A673 (cell line): ENCODE measurements at places on chromosomes 1 and 21. TPM values are rescaled to one million over a fixed set of nuclear protein-coding genes. Genes with fewer than 3 reads are reported as not detected.
A peak's percentile ranks its signal among the peaks of the same experiment; 100 is the strongest.

The SMG5 gene
- 107 and 129 TPM in 2 replicates for total RNA-seq

The CIART gene
- 3.5 and 4.9 TPM in 2 replicates for total RNA-seq

The FNDC10 gene
- 1.7 and 2.5 TPM in 2 replicates for total RNA-seq

The CNIH4 gene
- 76.7 and 79.9 TPM in 2 replicates for total RNA-seq

The ANGPTL3 gene
- not detected in 2 replicates for total RNA-seq

The COL6A1 gene
- total RNA-seq = 19.7 and 39.0 TPM in 2 replicates

The SPOCD1 gene
- total RNA-seq = 0.58 and 0.85 TPM in 2 replicates

The RHBDL2 gene
- total RNA-seq = not detected in 2 replicates

The RGS13 gene
- 0.09 TPM in 1 of 2 replicates, not detected in the other for total RNA-seq

The STUM gene
- total RNA-seq = 0.04 and 0.54 TPM in 2 replicates

The AMPD1 gene
- total RNA-seq = 0.19 and 0.37 TPM in 2 replicates

The C1orf226 gene
- total RNA-seq = 27.9 and 34.3 TPM in 2 replicates

The LYPLA2 gene
- total RNA-seq = 54.5 and 66.2 TPM in 2 replicates

GRCh38 chr1:206575165-206575893 is 36.9 kb downstream of the EIF2D start:
- no peaks in the 10 kb centered on the region for H3K36me3 ChIP-seq
- DNase-seq = peak; percentile 78
- no peak overlapping the region for H3K4me3 ChIP-seq
- H3K4me1 ChIP-seq = peaks cover 19% of the 10 kb centered on the region
- H3K27me3 ChIP-seq = no peaks in the 10 kb centered on the region

DNA sequence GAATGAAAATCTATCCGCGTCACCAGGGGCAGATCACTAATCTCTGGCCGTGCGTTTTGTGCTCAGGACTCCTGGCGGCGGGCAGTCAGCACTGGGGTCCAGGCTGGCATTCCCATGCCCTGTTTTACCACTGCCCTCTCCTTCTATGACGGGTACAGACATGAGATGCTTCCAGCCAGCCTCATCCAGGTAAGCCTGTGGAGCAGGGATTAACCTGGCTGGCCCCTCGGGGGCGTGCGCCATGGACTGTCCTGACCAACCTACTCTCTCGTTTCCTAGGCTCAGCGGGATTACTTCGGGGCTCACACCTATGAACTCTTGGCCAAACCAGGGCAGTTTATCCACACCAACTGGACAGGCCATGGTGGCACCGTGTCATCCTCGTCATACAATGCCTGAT is 10.9 kb upstream of the CENPS start:
- no peak overlapping the region for H3K27ac ChIP-seq
- peaks cover 10% of the 10 kb centered on the region for H3K4me1 ChIP-seq
- H3K36me3 ChIP-seq = peaks cover 73% of the 10 kb centered on the region
- no peak overlapping the region for H3K4me3 ChIP-seq
- no peaks in the 10 kb centered on the region for H3K27me3 ChIP-seq

DNA sequence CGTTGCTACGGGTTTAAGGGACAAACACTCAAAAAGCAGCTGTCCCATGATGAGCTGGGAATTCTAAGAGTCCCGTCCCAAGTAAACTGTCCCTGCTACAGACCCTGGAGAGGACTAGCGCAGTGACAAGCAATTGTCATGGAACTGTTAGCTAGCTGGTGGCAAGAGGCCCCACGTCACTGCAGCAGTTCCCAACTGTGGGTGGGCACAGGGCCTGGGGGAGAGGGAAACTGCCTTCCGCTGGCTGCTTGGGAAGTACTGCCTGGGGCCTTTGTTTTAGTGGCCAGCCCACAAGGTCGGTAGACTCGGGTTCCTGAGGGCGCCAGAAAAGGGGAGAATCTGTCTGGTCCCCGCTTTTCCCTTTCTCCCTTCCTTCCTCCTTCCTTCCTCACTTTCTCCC is 97.4 kb downstream of the LACTBL1 start:
- H3K4me1 ChIP-seq = no peaks in the 10 kb centered on the region
- no peaks in the 10 kb centered on the region for H3K36me3 ChIP-seq
- H3K27me3 ChIP-seq = no peaks in the 10 kb centered on the region
- no peak for DNase-seq
- H3K4me3 ChIP-seq = no peak overlapping the region

DNA sequence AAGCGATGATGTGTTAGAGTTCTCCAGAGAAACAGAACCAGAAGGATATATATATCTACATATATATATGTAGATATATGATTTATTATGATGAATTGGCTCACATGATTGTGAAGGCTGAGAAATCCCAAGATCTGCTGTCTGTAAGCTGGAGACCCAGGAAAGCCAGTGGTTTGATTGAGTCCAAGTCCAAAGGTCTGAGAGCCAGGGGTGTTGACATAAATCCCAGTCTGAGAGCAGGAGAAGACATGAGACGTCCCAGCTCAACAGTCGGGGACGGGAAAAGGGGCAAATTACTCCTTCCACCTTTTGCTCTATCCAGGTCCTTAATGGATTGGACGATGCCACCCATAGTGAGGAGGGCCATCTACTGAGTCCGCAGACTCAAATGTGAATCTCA is 126.6 kb downstream of the PRDM2 start:
- no peak overlapping the region for H3K4me3 ChIP-seq
- DNase-seq = no peak
- H3K27ac ChIP-seq = no peak overlapping the region

DNA sequence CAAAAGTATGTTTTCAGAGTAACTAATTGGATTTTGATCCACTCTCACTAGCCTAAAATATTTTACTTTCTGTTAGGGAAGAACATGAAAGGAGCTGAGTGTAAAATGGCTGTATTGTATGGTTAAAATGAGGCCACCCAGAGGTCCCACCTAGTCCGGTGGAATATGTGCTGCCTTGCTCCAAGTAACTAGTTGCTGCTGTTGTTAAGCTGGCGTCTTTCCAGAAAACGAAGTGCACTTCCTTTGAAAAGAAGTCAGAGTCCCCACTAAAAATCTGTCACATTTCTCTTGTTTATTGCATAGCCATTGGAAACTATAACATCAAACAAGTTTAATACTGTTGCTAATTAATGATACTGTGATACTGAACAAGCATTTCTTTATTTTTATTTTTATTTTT is 3.2 kb downstream of the SLC25A33 start:
- no peaks in the 10 kb centered on the region for H3K27me3 ChIP-seq
- peak overlapping the region; percentile 9 for H3K4me3 ChIP-seq
- peak; percentile 80 for DNase-seq
- H3K27ac ChIP-seq = peak overlapping the region; percentile 69
- no peaks in the 10 kb centered on the region for H3K36me3 ChIP-seq

DNA sequence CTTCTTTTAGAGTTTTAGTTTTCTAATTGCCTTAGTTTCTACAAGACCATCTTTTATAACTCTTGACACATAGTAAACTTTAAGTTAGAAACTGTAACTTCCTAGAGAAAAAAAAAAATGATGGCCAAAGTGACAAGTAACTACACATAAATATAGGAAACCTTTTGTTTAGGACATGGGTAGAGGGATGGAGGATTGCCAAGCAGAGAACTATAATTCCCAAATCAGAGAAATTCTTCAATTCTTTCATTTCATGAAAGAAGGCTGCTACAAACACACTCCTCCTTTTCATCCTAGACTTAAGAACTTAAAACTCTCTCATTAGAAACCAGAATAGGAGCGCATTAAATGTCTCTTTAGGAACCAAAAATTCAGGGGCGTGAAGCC is 125.0 kb downstream of the PTPN14 start:
- H3K36me3 ChIP-seq = no peaks in the 10 kb centered on the region
- H3K4me1 ChIP-seq = peaks cover 85% of the 10 kb centered on the region
- no peaks in the 10 kb centered on the region for H3K27me3 ChIP-seq
- DNase-seq = no peak

- H3K4me3 ChIP-seq = no peak overlapping the region
- H3K36me3 ChIP-seq = no peaks in the 10 kb centered on the region
- no peak overlapping the region for H3K27ac ChIP-seq
- H3K27me3 ChIP-seq = no peaks in the 10 kb centered on the region
- H3K4me1 ChIP-seq = no peaks in the 10 kb centered on the region
These were observed 13.8 kb downstream of the C1orf185 start for GRCh38 chr1:51115714-51116404.

DNA sequence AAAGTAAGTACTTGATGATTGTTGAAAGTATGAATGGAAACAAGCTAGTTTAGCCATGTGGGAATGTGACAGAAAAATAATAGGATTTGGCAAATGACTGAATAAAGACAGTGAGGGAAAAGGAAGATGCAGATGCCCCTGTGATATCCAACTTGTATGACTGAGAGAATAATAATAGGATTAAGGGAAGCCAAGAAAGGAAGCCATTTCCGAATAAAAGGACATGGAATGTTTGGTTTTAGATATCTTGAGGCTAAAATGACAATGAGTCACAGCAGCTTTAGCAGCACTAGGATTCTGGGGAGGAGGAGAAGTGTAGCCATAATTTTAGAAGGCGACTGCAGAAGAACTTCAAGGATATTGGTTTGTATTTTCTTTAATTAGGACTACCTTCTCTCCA is 109.2 kb downstream of the TTLL7 start:
- DNase-seq = peak; percentile 88
- H3K27me3 ChIP-seq = no peaks in the 10 kb centered on the region
- H3K4me1 ChIP-seq = peaks cover 13% of the 10 kb centered on the region

- H3K27ac ChIP-seq = no peak overlapping the region
- H3K36me3 ChIP-seq = no peaks in the 10 kb centered on the region
- DNase-seq = no peak
- no peak overlapping the region for H3K4me3 ChIP-seq
- H3K27me3 ChIP-seq = peaks cover 30% of the 10 kb centered on the region
These were observed 118.0 kb upstream of the PAXBP1 start for GRCh38 chr21:32889596-32889995.

GRCh38 chr1:201504799-201505502 is 2.0 kb downstream of the CSRP1 start:
- H3K36me3 ChIP-seq = peaks cover 9% of the 10 kb centered on the region
- H3K27me3 ChIP-seq = no peaks in the 10 kb centered on the region
- no peak for DNase-seq
- H3K4me3 ChIP-seq = peak overlapping the region; percentile 81
- H3K4me1 ChIP-seq = peaks cover 64% of the 10 kb centered on the region

- no peaks in the 10 kb centered on the region for H3K27me3 ChIP-seq
- peaks cover 14% of the 10 kb centered on the region for H3K36me3 ChIP-seq
- H3K4me3 ChIP-seq = no peak overlapping the region
These were observed 17.5 kb downstream of the PFKL start for GRCh38 chr21:44317241-44317782.

DNA sequence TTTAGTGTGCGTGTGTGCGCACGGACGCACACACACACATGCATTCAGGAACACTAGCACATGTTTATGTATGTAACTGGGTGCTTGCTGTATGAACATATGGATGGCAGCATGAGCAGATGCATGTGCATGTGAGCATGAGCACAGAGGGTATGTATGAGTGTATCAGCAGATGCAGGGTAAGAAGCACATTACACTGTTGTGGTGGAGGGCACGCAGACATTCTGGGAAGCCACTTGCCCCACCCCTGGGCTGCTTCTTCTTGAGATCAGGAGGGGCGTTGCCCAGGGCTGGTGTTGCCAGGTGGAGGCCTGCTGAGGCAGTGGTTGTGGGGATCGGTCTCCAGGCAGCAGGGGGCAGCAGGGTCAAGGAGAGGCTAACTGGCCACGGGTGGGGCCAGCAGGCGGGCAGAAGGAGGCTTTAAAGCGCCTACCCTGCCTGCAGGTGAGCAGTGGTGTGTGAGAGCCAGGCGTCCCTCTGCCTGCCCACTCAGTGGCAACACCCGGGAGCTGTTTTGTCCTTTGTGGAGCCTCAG is 3.9 kb upstream of the P3R3URF start:
- H3K27me3 ChIP-seq = no peaks in the 10 kb centered on the region
- H3K4me3 ChIP-seq = no peak overlapping the region
- peaks cover 17% of the 10 kb centered on the region for H3K4me1 ChIP-seq
- DNase-seq = no peak
- no peak overlapping the region for H3K27ac ChIP-seq

- H3K4me3 ChIP-seq = no peak overlapping the region
- DNase-seq = no peak
- H3K36me3 ChIP-seq = no peaks in the 10 kb centered on the region
- H3K27ac ChIP-seq = no peak overlapping the region
- peaks cover 5% of the 10 kb centered on the region for H3K4me1 ChIP-seq
- H3K27me3 ChIP-seq = no peaks in the 10 kb centered on the region
These were observed 4.8 kb upstream of the SLC2A1 start for GRCh38 chr1:42963378-42964043.

DNA sequence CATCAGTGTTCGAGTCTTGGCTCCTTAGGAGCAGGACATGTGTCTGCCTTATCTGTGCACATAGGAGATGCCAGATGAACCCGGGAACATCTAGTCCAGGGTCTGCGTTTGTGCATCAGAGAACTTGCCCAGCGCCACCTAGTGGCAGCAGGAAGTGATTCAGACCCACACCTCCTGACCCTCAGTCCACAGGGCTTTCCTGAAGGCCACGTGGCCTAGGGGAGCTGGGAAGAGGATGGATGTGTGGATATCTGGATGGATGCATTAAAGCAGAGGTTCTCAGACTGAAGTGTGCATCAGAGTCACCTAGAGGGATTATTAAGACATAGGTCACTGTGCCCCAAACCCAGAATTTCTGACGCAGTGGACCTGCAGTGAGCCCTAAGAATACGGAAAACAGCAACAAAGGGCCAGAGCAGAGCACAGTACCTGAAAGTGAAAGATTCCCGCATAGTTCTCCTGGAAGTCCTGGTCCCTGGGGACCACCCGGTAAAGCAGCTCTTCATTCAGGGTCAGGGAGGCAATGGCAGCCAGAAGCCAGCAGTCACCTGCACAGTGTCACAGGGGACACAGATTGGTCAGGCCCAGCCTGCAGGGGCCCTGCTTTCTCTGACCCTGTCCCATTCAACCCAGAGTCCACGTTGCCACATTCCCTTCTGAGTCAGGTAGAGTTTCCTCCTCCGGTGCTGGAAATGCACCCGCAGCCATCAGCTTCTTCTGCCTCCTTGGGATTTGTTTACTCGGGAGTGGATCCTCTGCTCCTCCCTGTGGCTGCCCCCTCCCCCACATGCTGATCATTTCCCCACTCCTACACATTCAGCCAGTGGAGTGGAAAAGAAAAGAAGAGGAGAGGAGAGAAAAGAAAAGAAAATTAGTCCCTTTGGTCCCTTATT is 37.0 kb downstream of the CAPN8 start:
- no peak overlapping the region for H3K4me3 ChIP-seq
- DNase-seq = peak; percentile 78
- H3K27me3 ChIP-seq = peaks cover 11% of the 10 kb centered on the region
- H3K36me3 ChIP-seq = no peaks in the 10 kb centered on the region
- no peaks in the 10 kb centered on the region for H3K4me1 ChIP-seq

DNA sequence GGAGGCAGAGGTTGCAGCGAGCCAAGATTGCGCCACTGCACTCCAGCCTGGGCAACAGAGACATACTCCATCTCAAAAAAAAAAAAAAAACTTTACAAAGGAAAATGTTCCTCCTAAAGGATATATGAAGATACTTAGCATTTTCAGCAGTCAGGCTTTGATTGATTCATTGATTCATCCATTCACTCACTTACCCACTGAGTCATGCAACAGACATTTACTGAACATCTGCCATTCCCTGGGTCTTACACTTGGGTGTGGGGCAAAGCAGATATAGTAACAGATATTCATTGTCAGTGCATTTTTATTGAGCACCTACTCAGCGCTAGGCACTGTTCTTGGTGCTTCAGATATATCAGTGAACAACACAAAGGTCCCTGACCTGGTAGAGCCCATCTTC is 5.6 kb upstream of the LACTBL1 start:
- no peak overlapping the region for H3K27ac ChIP-seq
- H3K27me3 ChIP-seq = no peaks in the 10 kb centered on the region
- H3K36me3 ChIP-seq = no peaks in the 10 kb centered on the region
- peaks cover under 1% of the 10 kb centered on the region for H3K4me1 ChIP-seq
- DNase-seq = peak; percentile 29
- H3K4me3 ChIP-seq = no peak overlapping the region
